ENCODE measurements at places on chromosomes 11 and 22.

GRCh38 chr11:128565881-128566280, 21.5 kb downstream of the ETS1 start:
- no peak for DNase-seq

GRCh38 chr22:38828616-38829205, 15.1 kb downstream of the NPTXR start:
- DNase-seq = no peak

DNA sequence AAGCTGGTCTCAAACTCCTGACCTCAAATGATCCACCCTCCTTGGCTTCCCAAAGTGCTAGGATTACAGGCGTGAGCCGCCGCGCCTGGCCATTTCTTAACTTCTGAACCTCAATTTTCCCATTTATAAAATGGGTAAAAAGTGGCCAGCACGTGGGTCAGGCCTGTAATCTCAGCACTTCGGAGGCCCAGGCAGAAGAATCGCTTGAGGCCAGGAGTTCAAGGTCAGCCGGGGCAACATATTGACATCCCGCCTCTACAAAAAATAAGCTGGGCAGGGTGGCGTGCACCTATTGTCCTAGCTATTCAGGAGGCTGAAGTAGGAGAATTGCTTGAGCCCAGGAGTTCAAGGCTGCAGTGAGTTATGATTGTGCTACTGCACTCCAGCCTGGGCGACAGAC, 6.5 kb upstream of the DDX6 start:
- no peak for DNase-seq

GRCh38 chr22:27424319-27424718, 377.2 kb downstream of the MN1 start:
- no peak for DNase-seq

DNA sequence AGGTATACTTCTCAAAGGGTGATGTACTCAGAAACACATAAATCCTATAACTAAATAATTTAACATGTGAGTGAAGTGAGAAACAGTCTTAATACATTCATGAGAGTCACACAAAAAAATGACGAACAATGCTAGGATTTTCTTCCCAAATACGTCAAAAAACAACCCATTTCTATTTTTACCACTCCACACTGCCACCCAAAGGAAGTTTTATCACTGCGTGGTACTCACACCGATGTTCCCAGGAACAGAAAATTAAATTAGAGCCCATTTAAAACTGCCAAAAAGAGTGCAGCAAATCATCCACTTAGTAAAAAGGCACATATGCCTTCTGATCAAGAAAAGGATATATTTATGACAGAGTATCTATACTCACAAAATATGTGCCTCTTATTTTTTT, 710.9 kb upstream of the FAT3 start:
- DNase-seq = no peak

- no peak for DNase-seq
Measured at GRCh38 chr11:74288161-74288560, 23.3 kb downstream of the P4HA3 start.

DNA sequence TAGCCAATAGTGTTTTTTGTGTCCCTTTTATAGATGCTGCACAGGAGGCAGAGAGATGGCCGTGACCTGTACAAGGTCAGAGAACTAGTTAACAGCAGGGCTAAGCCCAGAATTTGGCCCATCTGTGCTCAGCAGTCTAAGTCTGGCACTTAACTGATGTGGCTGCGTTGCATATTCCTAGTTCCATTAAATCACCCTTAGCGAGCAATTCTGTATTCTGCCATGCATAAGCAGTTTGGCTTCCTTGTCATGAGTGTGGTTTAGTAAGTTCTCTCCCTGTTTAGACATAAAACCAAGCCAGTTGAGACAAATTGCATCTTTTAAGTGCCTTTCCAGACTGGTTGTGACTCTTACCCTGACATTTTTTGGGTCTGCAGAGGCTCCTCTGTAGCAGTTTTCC, 230.6 kb upstream of the TENM4 start:
- no peak for DNase-seq

GRCh38 chr11:43327987-43328386, 16.2 kb downstream of the API5 start:
- DNase-seq = no peak

DNA sequence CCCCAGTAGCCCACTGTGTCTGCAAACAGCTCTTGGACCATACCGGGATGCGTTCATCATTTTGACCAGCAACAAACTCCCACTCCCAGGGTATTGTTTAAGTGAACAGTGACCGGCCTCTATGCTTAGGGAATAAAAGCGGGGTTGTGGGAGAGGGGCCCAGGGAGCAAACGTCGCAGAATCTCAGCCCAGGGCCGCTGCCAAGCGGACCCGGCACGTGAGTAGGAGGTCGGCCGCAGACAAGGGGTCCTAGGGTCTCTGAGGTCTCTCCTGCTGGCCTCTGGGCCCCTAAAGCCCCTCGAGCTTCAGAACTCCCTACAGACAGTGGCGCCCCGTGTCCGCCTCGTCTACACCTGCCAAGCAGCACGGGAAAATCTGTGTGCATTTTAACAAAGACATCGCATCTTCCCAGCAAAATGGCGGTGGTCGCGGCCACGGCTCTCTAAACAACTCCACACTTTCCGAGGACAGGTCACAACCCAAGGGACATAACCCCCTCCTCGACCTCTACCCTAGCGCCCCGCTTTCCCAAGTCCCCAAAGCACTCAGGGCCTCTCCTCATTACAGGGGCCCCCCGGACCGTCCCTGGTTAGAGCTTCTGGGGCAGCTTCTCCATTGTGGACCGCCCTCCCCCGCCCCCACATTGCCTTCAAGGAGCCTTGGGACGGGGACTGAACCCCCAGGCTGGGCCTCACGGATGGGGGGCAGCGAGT, 3.9 kb upstream of the GCAT start:
- DNase-seq = no peak

DNA sequence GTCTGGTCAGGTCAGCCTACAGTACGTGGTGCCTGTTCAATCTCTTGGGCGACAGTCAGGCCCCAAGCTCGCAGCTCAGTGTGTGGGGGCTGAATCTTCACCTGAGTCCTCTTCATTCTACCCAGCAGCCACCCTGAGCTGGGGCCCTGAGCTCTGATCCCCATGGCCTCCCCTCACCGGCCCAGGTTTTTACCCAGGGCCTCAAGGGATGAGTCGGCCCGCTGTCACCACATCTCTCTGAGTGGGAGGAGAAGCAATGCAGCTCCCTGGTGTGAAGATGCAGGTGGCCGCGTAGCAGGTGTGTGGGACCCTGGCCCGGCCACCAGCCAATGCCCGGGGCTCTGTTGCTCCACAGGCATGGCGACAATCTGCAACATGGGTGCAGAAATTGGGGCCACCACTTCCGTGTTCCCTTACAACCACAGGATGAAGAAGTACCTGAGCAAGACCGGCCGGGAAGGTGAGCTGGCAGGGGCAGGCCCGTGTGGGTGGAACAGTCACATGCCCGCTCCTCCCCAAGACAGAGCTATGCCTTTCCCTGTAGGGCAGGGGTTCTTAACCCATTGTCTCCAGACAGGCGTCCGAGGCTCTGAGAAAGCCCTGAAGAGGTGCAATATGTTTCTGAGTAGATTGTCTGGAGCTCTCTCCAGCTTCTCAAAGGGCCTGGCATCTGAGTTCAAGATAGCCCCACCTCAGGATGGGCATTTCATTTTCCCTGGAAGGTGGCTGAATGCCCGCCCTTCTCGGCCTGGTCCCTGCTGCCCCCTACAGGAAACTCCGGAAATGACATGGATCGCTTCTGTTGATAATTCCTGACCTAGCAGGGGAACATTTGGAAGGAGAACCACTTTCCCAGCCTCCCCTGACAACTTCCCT, 26.9 kb downstream of the POLR3H start:
- DNase-seq = no peak

GRCh38 chr11:34855021-34855753, 61.0 kb downstream of the APIP start:
- DNase-seq = no peak

- DNase-seq = no peak
Measured at GRCh38 chr22:37443977-37444376, 16.7 kb upstream of the ELFN2 start.

- DNase-seq = no peak
Measured at GRCh38 chr11:802693-803466, 2.2 kb downstream of the PIDD1 start.

DNA sequence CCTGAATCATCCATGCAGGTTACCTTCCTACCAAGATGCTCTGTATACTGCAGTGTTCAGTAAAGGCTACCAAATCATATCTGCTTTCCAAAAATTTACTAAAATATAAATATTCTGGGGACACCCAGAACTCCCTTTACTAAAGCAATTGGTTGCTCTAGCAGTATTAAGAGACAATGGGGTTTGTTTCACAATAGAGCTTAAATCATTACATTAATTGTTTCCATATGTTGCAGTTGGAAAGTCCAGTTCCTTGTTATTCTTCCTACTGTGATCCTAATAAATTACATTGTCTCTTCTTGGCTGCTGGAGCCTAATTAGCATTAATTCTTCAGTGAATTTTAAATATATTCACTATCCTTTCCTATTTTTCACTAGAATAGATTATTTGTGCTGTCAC, 316.0 kb upstream of the MTNR1B start:
- no peak for DNase-seq

DNA sequence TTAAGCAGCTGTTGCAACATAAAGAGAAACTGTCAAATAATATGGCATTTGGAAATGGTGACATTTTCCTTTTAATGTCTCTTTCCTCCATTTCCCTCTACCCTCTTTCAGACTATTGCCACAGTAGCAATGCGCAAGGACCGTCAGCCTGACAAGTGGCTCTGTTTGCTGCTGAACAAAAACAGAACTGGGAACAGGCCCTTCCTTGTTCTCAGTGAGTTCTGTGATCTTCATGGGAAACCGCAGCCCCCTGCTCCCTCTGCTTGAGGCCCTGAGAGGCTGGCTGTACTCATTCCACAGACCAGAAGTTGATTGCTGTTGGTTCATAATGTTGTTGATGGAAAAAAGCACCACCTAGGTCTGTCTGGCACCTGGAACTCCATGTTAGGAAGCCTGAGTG, 559.7 kb downstream of the OPCML start:
- no peak for DNase-seq

DNA sequence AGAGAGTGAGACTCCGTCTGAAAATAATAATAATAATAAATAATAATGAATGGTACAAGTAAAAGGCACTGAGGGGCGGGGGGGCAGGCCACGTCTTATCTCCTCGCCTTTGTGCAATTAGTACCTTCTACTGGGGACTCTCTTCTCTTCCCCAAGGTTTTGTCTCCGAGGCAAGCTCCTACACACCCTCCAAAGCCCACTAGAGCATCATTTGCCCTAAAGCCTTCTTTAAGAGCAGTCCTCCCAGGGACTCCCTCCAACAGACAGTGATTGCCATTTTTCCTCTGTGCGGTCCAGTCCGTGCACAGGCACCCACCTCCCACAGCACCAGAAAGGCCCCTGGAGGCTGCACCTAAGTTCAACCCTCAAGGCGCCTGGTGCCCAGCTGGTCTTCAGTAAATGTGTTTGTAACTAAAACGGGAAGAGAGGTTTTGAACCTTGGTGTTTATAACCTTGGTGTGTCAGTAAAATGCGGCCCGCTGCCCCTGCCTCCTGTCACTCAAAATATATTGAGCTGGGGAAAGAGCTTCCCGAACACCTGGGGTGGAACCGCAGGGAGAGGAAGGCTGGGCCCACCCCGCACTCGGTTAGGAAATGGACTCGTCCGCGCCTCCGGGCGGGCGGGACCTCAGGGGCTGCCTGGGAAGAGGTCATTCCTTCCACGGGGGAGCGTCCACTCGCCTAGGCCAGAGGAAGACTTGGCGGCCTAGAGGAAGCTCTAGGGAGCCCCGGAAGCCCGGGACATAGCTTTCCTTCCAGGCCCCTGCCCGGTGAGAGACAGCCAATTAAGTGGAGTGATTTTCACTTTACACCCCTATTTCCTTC, 4.7 kb upstream of the KDELR3 start:
- no peak for DNase-seq

DNA sequence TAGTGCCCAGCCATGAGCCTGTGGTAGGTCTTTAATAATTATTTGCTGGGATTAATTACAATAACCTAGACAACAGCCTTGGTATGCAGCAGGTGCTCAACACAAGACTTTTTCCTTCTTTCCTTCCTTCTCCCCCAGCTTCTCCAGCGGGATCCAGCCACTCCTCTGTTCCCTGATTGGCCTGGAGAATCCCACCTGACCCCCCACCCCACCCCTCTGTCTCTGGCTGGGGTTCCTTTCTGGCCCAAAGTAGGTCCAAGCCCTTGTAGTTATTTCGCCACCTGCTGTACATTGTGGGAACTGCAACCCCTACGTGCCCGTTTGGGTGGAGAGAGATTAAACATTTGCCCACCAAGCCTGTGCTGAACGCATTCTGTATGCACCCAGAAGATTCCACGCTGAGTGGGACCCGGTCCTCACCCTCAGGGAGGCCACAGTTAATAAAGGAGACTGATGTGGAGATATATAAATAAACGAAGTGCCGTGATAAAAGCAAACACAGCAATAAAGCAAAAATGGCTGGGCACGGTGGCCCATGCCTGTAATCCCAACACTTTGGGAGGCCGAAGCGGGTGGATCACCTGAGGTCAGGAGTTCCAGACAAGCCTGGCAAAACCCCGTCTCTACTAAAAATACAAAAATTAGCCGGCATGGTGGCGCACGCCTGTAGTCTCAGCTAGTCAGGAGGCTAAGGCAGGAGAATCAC, 32.1 kb upstream of the DGKZ start:
- no peak for DNase-seq

DNA sequence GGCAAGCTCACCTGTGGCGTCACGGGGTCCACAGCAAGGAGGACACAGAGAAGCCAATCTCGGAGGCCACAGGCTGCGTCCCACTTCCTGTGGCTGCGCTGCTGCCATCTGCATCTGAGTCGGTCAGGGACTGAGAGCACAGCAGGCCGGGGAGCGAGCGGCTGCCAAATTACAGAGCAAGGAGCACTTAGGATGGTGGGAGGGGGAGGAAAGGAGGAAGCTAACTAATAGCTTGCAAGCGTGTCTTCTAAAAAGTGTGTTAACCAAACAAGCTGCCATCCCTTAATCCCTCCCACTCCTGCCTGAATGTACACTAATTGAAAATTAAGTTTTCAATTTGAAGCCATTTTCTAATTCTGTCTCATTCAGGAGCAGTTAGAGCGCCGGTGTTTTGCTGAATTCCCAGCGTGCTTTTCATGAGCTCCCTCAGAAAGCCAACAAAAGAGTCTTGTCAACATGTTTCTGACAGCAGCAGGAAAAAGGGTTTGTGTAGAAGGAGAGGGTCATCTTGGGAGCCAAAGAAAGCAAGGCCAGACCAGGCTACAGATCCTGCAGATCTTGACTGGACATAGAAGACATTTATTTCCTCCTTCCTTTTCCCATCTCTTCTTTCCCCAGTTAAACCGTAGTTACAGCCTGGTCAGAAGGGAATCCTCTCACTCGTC, 42.4 kb upstream of the API5 start:
- no peak for DNase-seq

GRCh38 chr11:20712912-20713311, 43.5 kb downstream of the NELL1 start:
- no peak for DNase-seq

Measured in NCI-H1417 treated with DMSO at 0.1 percent for 48 hours (cell line).